ENCODE measurements at places on chromosomes 13 and 19.

DNA sequence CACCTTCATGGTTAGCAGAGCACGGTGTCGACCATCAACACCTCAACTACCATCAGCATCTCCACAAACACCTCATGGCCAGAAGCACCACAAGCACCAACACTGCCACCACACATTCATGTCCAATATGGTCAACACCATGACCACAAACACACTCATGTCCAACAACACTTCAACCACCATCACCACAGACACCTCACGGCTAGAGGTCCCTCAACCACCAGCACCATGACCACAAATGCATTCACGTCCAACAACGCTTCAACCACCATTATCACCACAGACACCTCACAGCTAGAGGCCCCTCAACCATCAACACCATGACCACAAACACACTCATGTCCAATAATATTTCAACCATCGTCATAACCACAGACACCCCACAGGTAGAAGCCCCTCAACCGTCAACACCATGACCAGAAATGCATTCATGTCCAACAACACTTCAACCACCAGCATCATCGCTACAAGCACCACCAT is 10.2 kb downstream of the TRAPPC5 start:
- no peak for DNase-seq

DNA sequence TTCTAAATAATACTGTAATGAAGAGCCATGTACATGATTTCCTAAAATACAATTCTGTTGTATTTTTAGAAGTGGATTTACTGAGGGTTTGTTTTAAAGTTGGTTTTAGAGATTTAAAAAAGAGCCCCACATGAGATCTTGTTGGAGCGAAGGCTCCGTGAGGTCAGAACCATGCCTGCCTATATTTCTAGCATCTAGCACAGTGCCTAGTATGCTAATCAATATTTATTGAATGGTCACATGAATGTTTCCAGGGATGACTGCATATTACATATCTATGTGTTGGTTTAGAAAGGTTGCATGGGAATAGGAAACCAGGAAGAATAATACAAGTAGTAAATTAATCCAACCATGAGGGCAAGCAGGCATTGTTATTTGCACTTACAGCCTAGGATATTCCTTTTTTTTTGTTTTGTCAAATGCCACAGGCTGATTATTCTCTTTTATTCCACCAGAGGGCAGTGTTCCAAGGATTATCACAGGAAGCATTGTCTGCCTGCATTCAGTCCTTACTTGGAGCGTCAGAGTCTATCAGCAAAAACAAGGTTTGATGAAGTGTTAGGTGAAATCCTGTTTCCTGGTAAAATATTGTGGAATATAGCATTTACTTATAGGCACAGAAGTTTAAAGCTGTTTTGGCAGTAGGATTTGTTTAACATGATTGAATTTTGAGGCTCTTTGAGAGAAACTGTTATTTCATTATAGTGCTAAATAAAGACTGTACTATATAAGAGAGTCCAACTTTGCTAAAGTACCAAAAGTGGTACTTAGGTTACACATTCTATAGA is 46.8 kb downstream of the COG3 start:
- DNase-seq = peak; percentile 38

GRCh38 chr19:45508417-45508860 is 1.2 kb downstream of the VASP start:
- no peak for DNase-seq

- no peak for DNase-seq
Observed at GRCh38 chr13:98083507-98083906, 59.4 kb upstream of the FARP1 start.

DNA sequence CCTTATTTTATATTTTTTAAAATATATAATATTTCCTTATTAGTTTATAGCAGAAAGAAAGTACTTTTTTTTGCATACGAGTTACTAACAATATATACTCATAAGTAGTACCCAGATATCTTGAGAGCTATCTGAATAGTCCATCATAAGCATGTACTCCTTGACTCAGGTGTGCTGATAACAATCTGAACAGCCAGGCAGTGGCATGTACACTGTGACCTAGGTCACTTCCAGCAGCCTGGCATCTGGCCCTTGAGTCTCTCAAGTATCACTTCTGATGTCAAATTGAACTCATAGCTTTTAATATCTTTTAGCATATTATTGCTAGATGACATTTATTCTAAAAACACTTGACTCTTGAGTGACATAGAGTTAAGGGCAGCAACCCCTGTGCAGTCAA is 1576.7 kb downstream of the SLITRK1 start:
- DNase-seq = no peak

- no peak for DNase-seq
Observed at GRCh38 chr19:48543121-48543710, 8.8 kb upstream of the SULT2B1 start.
